ENCODE measurements at places on chromosomes 11 and 22.

GRCh38 chr22:46061124-46061500 is 84.2 kb upstream of the WNT7B start:
- no peak for DNase-seq

DNA sequence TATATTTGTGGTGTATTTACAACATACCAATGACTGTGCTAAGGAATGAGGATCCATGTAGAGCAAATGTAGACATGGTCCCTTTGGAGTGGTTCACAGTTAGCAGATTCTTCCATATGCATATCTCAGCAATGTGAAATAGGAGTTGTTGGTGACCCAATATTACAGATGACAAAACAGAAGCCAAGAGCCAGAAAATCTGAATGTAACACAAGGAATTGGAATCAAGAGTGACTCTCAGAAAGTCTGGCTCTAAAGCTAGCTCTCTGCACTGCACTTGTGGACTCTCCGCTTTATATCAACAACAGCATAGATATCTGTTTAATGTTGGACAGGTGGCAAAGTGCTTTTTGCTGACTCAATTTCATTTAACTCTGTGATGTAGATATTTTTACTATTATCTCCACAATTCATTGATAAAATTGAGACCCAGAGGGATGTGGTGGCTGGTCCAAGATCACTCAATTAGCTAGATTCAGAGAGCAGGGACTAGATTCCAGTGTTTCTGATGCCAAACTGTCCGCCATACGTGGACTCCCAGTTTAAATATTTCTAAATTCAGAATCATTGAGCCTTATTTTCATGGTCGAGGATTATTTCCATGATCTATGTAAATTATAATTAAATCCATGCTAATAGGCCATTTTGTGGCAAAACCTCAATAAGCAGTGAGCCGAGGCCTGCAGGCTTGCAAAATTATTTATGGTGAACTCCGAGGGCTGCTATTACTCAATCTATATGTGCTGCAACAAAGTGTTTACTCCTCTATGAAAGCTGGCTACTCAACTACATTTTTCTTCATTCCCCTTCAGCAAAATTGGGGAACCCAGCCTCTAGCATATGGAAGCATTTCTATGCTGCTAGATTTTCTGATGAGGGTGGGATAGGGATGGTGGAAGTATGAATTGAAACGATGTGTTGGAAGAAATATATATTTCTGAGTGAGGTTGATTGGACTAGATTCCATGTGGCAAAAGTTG is 21.1 kb upstream of the TENM4 start:
- DNase-seq: no peak

GRCh38 chr11:120256779-120257178 is 16.8 kb downstream of the POU2F3 start:
- DNase-seq: no peak

DNA sequence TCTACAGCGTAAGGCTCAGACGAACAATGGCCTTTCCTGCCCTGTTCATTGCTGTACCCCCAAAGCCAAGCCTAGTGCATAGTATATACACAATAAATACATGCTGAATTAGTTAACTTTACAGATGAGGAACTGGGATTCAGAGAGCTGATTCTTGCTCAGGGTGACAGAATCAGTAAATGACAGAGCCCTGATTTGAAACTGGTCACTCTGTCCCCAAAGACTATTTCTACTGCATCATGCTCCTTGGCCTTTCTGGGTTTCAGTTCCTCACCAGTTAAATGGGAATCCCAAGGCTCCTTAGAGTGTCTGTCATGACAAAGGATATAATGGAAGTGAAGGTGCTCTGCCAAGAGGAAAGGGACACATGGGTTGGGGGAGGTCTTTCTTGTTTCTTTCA is 50.5 kb upstream of the TSKU start:
- DNase-seq: no peak

DNA sequence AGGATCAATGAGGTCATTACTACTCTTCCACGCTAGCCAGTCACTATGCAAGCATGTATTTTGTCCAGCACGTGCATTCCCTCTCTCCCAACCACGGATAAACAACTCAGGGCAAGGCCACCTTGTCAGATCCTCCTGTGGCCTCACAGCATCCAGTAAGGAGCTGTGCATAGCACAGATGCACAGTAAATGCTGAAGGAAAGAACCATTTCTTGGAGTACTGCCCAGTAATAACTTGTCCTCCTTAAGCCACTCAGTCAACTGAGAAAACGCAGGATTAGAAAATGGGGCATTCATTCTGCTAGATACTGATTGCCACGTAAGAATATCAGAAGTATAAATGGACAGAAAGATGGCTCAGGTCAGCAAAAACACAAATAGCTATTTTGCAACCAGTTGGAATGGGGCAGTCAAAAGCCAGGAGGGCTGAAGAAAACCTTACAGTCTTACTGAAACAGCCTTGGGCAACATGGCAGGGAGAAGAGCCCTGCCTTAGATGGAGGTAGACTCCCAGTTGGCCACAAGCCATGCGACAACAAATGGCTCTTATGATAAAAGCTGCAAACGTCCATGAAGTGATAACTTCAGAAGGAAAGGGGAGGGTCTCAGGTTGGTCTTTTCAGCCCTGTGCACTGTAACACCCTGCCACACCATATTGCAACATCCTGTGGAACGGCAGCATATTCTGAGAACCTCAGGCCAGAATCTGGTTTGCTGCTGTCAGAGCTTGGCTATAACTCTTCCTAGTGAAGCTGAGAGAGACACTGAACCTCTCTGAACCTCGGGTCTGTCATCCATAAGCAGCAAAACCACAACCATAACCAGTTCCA is 23.0 kb downstream of the PC start:
- no peak for DNase-seq

GRCh38 chr11:120532832-120533196 is 21.3 kb downstream of the GRIK4 start:
- DNase-seq: no peak

- no peak for DNase-seq
These were observed 1.1 kb upstream of the FADS2 start for GRCh38 chr11:61826930-61827570.

GRCh38 chr22:44601189-44601588 is 100.8 kb upstream of the PRR5 start:
- DNase-seq: no peak

DNA sequence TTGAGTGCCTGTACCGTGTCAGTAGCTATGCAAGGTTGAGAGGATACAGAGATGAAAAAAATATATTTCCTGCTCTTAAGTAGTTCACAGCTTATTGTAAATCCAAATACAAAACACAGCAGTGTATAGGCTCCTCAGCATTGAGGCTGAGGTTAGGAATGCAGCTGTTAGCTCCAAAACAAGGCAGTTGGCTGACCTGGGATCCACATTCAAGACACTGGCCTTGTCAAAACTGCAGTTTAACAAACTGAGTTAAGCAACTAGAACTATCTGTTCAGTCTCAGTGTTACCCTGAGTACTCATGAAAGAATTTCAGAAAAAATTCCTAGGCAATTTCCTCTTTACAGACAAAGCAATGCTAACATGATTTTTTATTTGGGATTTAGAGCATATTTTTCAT is 42.8 kb downstream of the REXO2 start:
- no peak for DNase-seq

DNA sequence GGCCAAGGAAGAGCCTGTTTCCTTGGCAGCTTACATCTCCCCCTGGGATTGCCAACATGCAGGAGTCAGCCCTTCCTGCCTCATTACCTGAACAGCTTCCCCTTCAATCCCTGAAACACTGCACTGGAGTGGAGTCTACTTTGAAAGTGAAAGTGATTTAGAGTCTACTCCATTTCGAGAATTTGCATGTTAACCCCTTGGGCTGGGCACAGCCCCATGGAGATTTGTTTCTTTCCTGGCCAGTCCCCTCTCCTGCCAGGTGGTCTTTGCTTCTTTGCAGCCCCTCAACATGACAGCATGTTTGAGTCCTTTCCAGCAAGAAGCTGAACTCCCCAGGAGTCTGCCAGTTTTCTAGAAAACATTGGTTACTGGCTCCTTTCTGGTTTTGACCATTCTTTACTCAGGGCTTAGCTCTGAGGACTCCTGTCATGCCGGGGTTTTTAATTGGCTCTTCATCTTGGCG is 59.9 kb downstream of the TRAF6 start:
- no peak for DNase-seq

DNA sequence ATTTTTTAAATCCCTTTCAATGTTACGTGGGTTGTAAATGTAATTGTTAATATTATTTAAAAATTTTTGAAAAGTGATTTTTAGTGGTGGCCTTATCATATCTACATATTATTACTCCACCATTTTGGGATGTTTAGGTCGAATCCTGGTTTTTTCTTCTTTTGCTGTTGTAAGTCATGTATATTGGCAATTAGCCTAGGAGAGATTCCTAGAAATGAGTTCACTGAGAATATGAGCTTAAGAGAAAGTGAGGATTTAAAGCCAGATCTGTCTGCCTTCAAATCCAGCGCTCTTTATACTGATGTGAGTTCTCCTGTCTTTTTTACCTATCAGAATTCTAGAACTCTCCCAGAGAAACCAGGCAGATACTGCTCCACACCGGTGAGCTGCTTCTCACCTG is 56.1 kb downstream of the PTPRJ start:
- DNase-seq: no peak

GRCh38 chr11:64094463-64095260 is 58.9 kb downstream of the FLRT1 start:
- no peak for DNase-seq

DNA sequence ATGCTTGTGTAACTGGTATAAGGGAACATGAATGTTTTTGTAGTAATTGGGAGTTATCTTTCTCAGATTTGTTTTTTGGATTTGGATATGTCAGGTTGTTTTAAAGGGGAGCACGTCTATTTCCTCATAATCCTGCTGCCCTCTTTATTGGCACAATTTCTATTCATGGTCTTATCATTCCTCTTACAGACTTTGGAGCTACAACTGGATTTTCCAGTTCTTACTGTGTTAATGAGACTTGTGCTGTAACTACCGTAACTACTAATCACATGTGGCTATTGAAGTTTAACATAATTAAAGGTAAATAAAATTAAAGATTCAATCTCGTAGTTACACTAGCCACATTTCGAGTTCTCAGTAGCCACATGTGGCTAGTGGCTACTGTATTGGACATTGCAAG is 1.9 kb downstream of the FDX1 start:
- DNase-seq: no peak

DNA sequence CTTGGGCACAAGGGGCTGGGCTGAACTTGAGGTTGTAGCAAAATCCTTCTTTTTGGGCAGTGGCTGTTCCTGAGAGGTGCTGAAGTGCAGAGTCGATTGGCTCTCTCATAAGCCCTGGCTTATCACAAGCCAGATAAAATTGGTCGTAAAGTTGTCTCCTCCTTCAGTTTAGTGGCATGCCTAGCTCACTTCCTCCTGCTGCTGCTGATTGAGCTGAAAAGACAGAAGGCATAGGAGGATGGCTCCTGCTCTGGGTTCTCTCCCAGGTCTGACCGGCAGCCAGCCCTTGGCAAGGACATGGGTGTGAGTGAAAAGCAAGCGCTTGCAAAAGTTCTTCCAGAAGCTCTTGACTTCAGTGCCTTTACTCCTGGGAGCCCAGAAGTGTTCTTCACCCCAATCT is 83.9 kb downstream of the LDLRAD3 start:
- DNase-seq: no peak

- no peak for DNase-seq
These were observed 37.7 kb upstream of the SPON1 start for GRCh38 chr11:13924801-13925327.

- DNase-seq: no peak
These were observed 1.7 kb upstream of the OOSP4A start for GRCh38 chr11:59962107-59962482.

- DNase-seq: peak; percentile 62
These were observed 10.2 kb upstream of the LDHA start for GRCh38 chr11:18384157-18384641.

- DNase-seq: no peak
These were observed 1237.9 kb downstream of the FAM181B start for GRCh38 chr11:81495699-81496292.

- no peak for DNase-seq
These were observed 5.9 kb downstream of the YWHAH start for GRCh38 chr22:31950226-31950625.

- no peak for DNase-seq
These were observed 1394.0 kb downstream of the BRD1 start for GRCh38 chr22:48433647-48434046.

DNA sequence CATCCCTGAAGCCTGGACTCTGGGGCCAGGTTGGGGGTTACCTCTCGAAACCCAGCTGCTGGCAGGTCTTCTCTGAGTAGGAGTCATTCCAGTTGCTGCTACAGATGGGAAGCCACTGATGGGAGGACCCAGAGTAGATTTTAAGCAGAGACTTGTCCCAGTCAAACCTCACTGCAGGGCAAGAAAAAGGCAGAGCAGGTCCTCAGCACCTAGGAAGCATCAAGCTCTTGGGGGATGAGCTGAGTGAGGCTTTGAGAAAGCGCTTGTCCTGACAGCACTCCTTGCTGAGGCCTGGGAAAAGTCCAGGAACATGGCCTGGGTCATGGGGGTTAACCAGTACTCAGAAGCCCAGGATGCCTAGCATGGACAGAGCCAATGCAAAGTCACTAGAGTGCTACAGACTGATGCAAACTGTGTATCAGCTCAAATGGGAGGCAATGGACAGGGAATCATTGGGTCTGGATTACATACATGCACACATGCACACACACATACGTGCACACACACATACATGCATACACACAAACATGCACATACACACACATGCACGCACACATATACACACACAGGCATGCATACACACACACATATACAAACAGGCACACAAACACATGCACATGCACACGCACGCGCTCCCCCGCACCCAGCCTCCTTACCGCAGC is 15.3 kb downstream of the TMPRSS13 start:
- no peak for DNase-seq

GRCh38 chr11:73225001-73225686 is 7.1 kb downstream of the P2RY2 start:
- DNase-seq: no peak

GRCh38 chr11:123221584-123221983 is 26.5 kb upstream of the CLMP start:
- DNase-seq: no peak

DNA sequence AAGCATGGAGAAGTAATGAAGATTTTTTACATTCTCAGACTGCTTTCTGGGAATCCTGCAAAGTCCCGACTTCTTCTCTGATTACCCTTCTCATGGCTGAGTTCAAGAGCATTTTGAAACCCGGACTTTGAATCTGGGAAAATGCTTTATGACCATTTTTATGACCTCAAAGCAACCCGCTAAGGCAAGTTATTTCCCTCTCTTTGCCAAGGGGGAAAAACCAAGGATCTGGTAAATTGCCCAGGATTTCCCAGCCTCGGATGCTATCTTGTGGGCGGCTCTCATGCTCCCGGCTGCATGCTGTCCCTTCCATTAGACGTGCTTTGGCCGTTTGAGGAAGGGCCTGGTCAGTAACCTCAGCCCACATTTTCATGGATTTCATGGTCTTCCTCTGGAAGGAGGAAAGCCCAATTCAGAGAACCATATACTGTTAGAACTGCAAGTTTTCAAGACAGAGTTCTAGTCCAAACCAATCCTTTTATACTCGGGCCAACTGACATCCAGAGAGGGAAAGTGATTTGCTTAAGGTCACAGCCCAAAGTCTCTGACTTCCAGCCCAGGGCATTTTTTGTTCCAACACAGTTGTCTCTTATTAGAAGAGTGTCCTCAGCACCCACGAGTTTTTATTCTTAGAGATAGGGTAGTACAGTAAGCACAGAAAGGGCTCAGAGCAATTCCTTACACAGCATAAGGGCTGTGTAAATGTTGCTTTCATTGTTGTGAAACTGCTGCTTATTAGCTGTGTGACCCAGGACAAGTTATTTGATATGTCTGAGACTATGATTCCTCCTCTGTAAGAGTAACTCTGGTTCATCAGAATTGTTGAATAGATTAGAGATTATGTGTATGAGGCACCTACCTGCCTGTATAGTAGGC is 77.4 kb downstream of the NAV2 start:
- DNase-seq: peak; percentile 19

GRCh38 chr11:129722529-129722928 is 93.1 kb upstream of the TMEM45B start:
- no peak for DNase-seq

All from pancreas (tissue), 10 donors.